ENCODE measurements at places on chromosomes 1 and 21.

DNA sequence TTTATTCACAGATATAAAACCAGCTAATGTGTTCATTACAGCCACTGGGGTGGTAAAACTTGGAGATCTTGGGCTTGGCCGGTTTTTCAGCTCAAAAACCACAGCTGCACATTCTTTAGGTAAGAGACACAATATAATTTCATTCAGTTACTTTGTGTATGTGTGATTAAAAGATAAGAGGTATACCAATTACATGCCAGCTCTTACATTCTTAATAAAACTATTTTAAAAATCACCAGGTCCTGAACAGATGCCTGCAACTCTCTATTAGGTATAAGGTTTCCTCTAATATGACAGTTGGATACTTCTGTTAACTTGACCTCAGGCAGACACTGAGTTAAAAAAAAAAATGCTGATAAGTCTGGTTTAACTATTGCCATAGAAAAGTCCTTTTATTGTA, 122.1 kb downstream of the NEK7 start:
- DNase-seq = no peak

DNA sequence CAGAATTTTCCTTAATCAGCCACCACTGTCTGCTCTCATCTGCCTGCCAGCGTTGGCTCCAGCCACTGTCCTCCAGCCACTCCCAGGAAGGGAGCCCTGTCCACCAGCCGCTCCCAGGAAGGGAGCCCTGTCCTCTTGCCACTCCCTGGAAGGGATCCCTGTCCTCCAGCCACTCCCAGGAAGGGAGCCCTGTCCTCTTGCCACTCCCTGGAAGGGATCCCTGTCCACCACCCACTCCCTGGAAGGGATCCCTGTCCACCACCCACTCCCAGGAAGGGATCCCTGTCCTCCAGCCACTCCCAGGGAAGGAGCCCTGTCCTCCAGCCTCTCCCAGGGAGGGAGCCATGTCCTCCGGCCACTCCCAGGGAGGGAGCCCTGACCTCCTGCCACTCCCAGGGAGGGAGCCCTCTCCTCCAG, 726.5 kb downstream of the PTPRU start:
- no peak for DNase-seq

DNA sequence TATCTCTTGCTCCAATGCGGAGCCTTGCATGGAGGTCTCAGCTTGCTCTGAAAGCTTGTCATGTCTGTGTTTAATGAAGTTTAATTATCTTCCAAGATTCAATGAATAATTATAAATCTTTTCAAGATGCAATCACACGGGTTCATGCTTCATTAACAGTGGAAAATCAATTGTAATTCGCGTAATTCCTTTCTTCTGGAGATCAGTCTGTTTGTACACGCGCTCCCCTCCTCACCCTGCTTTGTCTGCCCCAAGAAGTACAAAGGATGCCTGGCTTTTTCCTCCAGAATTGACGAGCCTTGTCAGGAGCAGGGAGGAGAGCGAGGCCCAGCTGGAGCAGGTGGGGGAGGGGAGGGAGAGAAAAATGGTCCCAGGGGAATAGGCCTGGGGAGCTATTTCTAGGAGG, 65.0 kb upstream of the DISP3 start:
- no peak for DNase-seq

GRCh38 chr1:94072840-94073522, 48.0 kb downstream of the ABCA4 start:
- DNase-seq = no peak

DNA sequence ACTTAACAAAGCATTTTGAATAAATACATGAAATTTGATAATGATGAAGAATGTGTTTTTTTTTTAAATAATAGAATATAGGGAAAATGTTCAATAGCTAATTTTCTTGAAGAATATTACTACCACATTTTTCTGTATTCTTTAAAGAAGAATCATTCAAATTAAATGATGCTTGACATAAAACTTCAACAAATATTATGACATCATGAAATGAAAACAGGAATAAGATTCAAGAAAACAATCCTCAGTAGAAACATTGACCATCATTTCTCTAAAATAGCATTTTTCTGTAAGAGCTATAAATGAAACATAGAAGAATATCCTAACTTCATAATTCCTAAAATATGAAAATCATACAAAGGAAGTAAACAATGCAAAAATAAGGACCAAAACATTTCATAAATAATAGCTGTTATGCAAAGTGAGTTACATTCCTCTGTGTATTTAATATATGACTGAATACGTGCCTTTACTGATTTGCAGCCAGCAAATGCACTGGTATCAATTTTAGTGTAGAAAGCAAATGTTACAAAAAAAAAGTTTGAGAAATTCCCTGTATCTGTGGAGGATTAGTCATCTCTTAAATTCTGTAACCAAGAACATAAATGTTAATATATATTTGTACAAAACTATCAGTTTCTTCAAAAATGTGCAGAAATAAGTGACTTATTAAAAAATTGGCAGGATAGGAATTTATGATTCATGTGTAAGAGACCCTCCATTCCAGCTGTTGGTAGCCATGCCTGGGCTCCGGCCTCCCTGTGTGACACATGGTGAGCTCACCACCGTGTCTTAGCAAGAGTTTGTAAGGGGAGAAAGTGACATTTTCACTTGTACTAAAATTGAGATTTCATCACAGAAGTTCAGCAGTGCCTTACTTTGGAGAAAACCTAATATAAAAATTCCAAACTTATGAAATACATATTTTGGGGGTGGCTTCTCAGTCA, 15.0 kb upstream of the PTPN14 start:
- no peak for DNase-seq

- DNase-seq = peak; percentile 54
These were observed 250.2 kb upstream of the FGGY start for GRCh38 chr1:59046730-59047157.

- DNase-seq = no peak
These were observed 5.6 kb downstream of the SLC5A9 start for GRCh38 chr1:48228156-48228555.

- DNase-seq = peak; percentile 61
These were observed 85.0 kb downstream of the MRPL37 start for GRCh38 chr1:54284781-54285529.

GRCh38 chr1:240415532-240415931, 196.4 kb downstream of the GREM2 start:
- DNase-seq = no peak

GRCh38 chr1:197763307-197763706, 12.0 kb downstream of the DENND1B start:
- DNase-seq = no peak

- DNase-seq = peak; percentile 40
These were observed 248.4 kb downstream of the DENND1B start for GRCh38 chr1:197526736-197527371.

- DNase-seq = no peak
These were observed 201.0 kb downstream of the PBX1 start for GRCh38 chr1:164759979-164760469.

DNA sequence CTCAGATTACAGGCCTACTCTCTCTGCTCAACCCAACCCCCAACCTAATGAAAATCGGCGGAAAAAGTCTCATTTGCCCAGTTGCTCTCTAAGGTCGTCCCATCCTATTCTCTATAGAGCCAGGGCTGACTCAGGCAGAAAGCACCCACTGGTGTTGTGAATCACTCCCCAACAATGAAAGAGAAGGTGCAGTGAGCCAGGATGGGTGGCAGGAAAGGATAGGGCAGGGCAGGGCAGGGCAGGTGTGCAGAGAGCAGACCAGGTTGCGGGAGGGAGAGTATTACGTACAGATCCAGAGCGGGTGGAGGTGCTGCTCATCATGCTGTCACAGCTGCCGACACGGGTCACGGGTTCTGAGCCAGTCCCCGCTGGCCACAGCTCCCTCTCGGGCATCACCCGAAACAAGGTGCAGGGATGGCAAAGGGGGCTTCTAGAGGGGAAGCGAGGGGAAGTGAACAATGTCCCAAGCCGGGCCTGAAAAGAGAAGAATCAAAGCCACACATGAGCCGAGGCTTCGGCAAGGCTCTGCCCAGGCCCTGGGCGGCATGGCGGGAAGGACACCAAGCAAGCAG, 5.3 kb downstream of the C1orf116 start:
- DNase-seq = no peak

DNA sequence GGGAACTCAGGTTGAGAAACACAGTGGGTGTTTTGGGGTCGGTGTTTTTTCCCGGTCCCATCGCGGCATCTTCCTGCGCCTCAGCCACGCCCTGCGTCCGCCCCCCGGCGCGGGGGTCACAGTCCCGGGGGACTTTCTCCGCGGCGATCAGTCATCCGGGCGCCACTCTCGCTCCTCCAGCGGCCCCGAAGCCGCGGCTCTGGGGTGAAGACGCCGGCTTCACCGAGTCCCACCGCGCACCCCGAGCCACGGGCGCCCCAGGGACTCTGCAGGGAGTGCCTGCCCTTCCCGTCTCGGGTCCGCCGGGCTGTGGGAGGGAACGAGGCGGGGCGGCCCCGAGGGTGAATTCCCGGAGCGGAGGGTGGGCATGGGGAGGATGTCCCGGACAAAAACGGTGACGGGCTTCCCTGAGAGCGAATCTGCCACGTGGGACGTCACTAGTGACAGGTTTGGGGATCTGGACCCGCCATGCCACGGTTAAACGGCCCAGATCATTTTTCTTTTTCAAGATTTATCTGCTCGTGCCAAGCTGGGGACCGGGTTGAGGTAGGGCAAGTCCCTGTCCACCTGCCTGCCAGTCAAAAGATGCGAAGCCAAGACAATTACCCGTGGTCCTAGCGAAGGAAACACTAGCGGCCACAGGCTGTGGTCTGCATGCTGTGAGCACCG, 717 bp upstream of the BATF3 start:
- peak; percentile 46 for DNase-seq

DNA sequence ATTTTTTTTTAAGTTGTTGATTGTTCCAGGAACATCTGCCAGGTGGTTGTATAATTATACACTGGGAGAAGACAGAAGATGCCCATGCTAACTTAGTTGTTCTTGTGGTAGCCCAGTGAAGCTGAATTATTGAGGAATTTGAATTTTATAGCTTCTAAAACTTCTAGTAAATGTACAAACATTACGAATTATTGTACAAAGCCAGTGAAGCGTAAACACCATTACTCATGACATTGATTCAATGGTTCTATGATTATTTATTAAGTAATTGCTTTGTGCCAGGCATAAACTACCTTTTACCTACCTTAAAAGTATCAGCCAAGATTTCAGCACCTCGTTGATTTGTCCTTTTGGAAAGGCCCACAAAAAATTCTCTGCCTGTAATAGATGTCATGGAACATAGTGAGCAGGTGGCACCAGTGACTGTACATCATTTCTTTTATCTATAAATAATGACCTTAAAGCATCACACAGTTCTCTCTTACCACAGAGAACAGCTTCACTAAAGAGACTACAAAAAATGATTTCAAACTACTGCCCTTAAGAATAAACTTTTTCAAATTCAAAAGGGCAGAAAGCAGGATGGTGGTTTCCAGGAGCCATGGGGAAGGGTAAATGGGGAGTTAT, 74.9 kb upstream of the BCL10 start:
- no peak for DNase-seq

GRCh38 chr1:198463709-198464108, 76.8 kb downstream of the ATP6V1G3 start:
- DNase-seq = no peak
